Neural crest cell (in vitro differentiated cells): ENCODE measurements at places on chromosomes 3 and 15. TPM values are rescaled to one million over a fixed set of nuclear protein-coding genes. Genes with fewer than 3 reads are reported as not detected.
A peak's percentile ranks its signal among the peaks of the same experiment; 100 is the strongest.

DNA sequence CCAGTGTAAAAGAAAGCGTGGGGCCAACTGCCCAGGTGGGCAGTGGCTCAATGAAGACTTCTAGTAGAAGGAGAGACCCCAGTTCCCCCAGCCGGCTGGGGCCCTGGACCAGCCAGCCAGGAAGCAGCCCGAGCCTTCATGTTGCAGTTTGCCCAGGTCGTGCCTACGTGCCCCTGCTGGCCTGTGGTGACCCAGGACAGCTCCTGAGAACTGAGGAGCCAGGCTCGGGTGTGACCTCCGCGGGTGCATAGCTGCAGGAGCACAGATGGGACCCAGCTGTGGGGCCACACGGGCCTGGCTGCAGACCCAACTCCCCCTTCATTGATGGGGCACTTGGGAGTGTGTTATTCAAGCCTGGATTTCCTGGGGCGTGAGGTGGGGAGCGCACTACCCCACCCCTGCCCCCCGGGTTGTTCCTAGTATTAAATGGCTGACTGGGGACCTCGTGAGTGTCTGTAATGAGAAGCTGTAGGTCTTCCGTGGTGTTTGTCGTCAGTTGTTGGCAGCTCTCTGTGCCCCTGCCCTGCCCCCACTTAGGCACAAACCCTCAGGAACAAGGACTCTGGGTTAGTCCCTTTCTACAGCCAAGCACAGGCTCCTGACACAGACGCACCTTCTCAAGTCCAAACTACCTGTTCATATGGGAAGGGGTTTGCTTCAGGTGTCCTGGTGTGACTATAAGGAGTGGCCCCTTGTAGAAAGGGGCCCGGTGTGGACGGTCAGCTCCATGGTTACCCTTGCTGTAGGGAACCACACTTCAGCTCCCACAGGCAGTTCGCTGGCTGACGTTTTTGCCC lies 39.1 kb downstream of the IDH2 start:
- DNase-seq, result no peak

DNA sequence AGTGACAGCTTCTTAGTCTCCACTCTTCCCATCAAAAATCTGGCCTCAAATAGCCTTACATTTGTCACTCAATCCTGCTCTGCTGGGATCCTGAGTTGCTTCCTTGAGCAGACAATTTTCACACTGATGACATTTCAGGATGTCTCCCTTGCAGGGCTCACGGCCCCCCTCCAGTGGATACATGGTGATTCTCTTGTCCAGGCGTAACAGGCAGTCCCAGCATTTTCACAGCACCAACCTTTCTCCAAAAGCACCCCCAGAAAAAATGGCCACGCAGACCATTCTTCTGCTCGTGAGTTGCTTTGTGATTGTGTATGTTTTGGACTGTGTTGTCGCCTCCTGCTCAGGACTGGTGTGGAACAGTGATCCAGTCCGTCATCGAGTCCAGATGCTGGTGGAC lies 47.4 kb upstream of the WNT7A start:
- DNase-seq, result no peak

- DNase-seq, result no peak
Measured at GRCh38 chr3:33103480-33103879, 6.5 kb upstream of the GLB1 start.

GRCh38 chr15:81777546-81777945 lies 268.3 kb downstream of the MEX3B start:
- no peak for DNase-seq

DNA sequence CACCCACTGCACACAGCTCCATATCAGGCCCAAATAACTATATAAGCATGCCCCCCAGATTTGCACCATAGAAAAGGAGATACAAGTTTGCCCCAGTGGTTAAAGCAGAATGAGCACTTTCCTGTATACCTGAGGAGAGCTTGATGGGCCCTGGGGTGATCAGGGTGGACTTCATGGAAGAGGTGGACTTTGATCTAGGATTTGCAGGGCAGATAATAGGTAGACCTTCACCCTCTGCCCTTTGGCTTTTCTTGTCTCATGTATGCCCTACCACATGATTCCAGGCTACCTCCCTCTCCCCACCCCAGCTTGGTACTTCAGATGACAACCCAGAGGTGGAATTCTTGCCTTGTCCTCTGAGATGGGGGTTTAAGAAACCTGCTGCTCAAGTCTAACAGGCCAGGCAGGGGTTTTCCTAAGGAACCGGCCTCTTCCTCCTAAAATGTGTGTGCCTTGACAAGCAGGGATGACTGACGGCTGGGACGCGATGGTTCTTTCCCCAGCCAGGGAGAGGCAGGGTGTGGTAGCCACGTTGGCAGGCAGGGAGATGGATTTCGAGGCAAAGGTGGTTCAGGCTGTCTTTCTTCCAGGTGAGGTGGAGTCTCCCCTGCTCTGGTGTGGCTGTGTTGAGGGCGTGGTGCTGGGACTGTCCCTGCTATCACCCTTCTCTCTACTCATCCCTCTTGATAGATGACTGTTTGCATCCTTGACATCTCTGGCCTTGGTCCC lies 6.6 kb upstream of the RHCG start:
- DNase-seq, result no peak

GRCh38 chr15:77160562-77161478 lies 89.9 kb upstream of the TSPAN3 start:
- no peak for DNase-seq

- no peak for DNase-seq
Measured at GRCh38 chr15:91857224-91857585, 3.7 kb downstream of the SLCO3A1 start.

DNA sequence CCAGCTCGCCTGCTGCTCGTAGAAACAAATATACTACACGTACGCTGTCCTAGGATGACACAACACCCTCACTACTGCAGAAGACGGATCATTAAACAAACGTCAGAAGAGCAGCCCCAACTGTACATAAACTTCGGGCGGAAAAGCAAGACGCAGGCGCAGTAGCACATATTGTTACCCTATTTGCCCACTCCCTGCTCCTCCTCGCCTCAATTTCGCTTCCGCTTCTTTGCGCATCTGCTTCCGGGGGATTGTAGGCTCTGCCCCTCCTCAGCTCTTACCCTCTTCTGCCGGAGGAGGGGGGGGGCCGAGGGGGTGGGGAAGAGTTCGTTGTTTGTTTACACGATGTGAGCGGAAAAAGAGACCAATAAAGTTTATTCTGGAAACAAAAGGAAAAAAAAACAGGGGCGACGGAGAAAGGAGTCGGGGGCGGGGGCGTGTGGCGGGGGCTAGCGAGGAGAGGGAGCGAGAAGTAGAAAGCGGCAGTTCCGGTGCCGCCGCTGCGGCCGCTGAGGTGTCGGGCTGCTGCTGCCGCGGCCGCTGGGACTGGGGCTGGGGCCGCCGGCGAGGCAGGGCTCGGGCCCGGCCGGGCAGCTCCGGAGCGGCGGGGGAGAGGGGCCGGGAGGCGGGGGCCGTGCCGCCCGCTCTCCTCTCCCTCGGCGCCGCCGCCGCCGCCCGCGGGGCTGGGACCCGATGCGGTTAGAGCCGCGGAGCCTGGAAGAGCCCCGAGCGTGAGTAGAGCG lies at the start of gene PIK3CA:
Gene PIK3CA, plus strand, starts transcription at position 485 of the 743 bp plus-strand sequence. CDS start 50,469 bp downstream, outside the sequence.
- peak; percentile 76 for DNase-seq

- DNase-seq, result no peak
Measured at GRCh38 chr3:100580147-100580546, 29.3 kb upstream of the ADGRG7 start.

GRCh38 chr3:187641320-187642016 lies 28.7 kb downstream of the SST start:
- DNase-seq, result no peak

DNA sequence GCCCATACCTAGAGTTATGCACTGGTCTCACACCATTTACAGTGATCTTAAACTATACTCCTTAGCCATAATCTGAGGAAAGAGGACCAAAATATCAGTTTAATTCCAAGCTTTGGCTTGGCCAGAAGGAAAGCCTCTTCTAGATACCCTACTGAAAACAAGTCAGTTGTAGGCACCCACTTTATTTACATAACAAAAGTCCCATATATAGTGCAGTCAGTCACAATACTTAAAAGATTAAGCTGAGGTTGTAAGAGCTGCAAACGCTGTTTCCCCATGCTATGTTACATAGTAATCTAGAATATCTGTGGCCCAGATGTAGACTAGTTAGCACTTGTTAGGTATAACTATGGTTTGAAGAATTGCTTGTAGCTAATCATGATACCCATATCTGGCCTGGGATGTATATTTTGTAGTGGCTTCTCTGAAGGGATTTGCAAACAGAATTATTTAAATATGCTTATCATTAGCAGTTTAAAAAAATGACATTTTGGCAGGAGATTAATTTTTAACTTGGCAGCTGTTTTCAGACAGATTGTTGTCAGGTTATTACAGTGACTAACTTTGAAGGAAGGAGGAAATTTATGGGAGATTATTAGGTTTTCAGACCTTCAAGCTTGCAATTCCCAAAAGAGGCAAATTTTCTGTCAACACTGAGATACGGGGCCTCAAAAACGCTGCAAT lies 160.4 kb upstream of the SLC2A2 start:
- no peak for DNase-seq

DNA sequence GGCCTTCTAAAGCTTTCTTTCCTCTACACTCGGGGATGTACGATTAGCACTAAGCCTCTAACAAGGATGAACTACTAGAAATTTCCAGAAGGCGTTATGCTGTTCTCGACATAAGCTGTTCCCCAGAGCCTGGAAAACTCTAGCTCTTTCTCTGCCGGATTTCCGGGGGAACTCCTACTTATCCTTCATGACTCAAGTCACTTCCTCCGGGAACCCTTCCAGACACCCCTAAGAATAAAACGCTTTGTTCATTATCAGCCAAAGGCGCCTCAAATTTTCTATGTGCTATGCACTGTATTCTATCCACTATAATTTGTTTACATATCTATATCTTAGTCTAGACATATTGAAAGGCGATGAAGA lies 455 bp upstream of the SNAP23 start:
- DNase-seq, result no peak

GRCh38 chr3:113867506-113867905 lies 28.9 kb downstream of the GRAMD1C start:
- no peak for DNase-seq

DNA sequence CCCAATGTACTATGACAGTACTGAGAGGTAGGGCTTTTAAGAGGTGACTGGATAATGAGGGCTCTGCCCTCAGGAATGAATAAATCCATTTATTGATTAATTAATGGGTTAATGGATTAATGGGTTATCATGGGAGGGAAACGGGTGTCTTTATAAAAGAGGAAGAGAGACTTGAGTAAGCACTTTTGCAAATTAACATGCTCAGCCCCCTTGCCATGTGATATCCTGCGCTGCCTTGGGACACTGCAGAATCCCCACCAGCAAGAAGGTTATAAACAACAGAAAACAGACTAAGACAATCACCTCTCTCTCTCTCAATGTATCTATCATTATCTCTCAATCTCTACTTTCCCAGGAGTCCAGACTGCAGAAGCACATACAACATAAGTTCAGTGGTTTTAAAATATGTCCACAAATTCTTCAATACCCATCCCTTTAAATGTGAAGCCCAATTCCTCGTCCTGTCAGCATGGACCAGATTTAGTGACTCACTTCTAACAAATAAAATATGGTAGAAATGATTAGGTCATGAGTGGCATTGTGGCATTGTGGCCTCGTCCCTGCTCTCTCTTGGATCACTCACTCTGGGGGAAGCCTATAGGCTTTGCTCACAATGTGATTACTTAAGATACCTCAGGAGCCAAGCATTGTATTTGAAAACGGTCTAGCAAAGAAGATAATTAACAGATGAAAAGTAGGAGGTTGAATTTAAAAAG lies 40.0 kb upstream of the IL12A start:
- no peak for DNase-seq

- DNase-seq, result no peak
Measured at GRCh38 chr15:91061230-91061629, 38.8 kb upstream of the SV2B start.

DNA sequence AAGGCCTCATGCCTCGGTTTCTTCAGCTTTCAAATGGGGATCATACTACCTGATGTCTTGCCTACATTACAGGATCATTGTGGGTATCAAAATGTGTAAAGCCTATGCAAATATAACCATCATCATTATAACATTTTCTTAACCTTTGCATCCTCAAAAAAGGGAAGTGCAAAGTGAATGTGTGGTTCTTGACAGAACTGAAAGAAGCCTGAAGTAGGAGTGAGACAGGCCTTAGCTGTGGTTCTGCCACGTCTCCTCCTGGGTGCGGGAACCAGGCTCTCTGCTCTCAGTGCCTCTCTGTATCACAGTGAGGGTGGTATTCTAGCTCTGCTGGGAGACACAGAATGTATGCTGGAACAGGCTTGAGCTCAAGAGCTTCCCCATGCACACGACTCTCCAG lies 316.9 kb upstream of the ICE2 start:
- DNase-seq, result no peak

- no peak for DNase-seq
Measured at GRCh38 chr3:161096771-161097367, 8.3 kb downstream of the B3GALNT1 start.

DNA sequence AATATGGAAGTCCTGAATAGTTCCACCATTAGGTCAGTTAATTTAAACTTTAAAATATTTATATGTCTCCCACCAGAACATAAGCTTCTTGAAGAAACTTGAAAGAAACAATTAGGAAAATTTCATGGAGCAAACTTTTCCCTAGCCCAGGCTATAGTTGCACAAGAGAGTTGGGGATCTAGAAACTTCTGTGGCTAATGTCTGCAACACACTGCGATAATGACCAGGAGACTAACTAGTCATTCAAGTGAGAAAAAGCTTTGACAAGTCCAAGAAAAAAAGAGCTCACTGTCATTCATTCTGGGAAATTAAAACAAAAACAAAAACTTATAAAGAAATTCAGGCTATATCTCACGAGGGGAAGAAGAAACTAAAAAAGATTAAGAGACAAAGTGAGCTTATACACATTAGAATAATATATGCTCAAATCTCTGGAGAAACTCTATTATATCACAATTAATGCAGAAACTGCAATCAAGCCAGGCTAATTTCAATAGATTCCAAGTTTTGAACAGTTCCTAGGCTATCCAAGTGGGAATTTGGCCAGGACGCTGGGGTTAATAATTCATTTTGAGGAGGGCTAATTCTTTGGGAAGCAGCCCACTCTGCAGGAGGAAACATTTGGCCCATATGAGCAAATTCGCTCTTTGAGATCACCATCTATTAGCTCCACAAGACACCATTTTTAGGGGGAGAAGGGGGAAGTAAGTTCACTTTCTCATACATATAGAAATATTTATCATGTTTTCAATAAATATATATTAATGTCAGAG lies 134.6 kb downstream of the MEIS2 start:
- no peak for DNase-seq

GRCh38 chr3:184618811-184619210 lies 57.2 kb downstream of the EPHB3 start:
- DNase-seq, result no peak

- DNase-seq, result peak; percentile 22
Measured at GRCh38 chr3:12158387-12159226, at the start of gene TIMP4. Gene TIMP4, minus strand, starts transcription at chr3:12158912. Its CDS starts 72 bp downstream, at chr3:12158840.

DNA sequence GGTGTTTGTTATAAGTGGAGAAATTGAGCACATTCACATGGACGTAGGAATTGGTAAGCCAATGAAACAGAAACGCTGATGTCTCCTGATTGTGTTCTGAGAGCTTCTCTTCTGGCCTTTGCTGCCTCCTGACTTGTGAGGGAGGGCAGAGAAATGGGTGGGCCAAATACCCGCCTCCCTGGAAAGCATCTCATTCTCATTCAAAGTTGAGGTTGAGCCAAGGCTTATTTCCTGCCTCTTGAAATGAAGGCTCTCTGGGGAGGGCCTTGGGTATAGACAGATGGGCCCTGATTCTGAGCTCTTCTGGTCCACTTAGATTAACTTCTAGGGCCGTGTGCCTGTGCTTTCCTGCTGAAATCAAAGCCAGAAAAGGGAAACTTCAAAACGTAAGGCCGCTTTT lies 57.4 kb upstream of the MYZAP start:
- DNase-seq, result no peak

The CFAP92 gene
- total RNA-seq, result 8.7 and 8.8 TPM in 2 replicates

The TJP1 gene
- total RNA-seq, result 90.6 and 97.8 TPM in 2 replicates

The NPAP1 gene
- total RNA-seq, result 0.23 and 0.30 TPM in 2 replicates

The SLC28A1 gene
- not detected in 2 replicates for total RNA-seq

The GOLGA8G gene
- total RNA-seq, result not detected in 2 replicates

The SSUH2 gene
- 14.1 and 18.0 TPM in 2 replicates for total RNA-seq

The EPHB1 gene
- total RNA-seq, result 12.5 and 13.7 TPM in 2 replicates

The TMEM62 gene
- 15.3 and 15.8 TPM in 2 replicates for total RNA-seq
